Inflammatory macrophage (primary cell): ENCODE measurements at places on chromosomes 1 and 21.

DNA sequence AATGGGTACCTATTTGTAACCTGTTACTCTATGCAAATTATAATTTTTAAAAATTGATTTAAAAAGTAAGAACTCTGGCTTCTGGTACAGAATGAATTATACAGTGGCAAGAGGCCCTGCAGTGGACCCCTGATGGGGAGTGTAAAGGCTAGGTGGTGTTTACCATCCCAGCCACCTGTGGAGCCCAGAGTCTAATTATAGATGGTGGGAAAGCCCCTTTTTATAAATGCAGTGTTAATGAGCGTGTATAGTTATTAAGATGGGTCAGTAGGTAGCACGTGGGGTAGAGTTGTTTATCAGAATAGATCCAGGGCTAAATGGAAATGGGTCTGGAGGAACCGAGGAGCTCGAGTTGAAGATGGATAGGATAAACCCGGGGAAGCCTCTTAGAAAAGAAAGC, 13.9 kb upstream of the PRELP start:
- DNase-seq, result no peak

DNA sequence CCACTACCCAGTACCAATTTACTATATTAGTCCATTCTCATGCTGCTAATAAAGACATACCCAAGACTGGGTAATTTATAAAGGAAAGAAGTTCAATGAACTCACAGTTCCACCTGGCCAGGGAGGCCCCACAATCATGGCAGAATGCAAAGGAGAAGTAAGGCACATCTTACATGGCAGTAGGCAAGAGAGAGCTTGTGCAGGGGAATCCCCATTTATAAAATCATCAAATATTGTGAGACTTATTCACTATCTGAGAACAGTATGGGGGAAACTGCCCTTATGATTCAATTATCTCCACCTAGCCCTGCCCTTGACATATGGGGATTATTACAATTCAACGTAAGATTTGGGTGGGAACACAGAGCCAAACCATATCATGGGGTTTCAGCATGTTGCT, 6.4 kb downstream of the CD58 start:
- DNase-seq, result no peak

DNA sequence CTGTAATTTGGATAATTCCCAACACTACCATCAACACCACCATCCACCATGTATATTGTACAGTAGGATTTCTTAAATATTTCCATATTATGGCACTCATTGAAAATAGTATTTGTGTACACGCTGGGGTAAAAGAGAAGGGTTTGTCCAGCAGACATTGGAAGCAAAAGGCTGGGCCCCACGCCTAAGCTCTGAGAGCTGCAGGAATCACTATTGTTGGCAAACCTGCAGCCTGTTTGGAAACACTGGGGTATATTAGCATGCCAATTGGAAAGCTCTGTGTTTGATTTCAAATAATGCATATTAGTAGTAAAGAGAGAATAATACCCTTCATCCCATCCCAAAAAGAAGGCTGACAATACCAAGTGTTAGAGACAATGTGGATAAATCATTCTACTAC, 81.5 kb upstream of the DPYD start:
- DNase-seq, result no peak

DNA sequence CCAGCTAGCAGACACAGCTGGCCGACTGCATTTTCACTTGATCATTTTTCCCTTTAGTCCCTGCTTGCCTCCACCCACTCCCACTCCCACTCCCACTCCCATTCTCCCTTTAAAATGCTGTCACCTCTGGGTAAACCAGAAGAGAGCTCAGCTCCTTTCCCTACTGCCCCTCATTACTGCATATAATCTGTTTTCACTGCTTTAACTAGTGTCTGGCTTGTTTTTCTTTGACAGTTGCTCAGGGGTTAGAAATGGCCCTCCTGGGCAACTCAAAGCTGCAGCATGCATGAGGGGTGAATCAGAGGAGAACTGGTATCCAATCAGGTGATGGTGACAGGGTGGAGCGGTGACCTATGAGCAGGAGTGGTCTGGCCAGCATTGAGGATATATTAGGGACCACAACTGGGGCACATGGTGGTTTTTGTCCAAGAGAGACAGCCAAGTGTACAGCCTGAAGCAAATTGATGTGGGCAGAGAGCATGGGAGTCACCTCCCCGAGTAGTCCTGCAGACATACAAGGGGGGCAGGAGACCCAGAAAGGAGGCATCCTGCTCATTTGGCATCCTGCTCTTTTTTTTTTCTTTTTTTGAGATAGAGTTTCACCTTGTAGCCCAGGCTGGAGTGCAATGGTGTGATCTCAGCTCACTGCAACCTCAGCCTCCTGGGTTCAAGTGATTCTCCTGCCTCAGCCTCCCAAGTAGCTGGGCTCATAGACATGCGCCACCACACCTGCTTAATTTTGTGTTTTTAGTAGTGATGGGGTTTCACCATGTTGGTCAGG, 42.6 kb upstream of the SRSF10 start:
- no peak for DNase-seq

DNA sequence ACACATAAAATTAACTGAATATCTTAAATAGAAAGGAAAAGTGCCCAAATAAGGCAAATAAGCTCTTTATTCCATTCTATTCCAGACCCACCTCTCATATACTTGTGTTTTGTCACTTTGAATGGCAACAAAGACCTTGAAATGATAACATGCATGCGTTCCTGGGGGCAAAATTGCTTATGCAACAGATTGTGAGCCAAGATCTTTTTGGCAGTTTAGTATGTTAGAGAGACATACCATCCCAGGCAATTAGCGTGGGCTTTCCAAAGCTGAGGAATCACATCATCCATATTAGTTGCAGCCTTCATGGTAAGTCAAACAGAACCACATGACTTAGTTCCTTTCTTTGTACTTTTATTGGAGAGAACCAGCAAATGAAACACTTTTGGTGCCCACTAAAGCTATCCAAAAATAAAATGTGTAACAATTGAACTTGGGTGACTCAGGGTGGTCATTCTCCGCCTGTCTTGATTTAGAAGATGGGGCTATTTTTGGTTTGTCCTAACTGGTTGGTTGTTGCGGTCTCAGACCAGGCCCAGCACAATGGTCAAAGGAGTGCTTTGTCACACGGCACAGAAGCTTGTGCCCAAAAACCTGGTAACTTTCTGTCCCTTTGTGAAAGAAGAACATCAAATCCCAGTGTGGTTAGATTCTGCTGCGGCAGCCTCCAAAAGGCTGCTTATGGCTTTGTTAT, 68.7 kb upstream of the ATF3 start:
- DNase-seq, result peak; percentile 19

DNA sequence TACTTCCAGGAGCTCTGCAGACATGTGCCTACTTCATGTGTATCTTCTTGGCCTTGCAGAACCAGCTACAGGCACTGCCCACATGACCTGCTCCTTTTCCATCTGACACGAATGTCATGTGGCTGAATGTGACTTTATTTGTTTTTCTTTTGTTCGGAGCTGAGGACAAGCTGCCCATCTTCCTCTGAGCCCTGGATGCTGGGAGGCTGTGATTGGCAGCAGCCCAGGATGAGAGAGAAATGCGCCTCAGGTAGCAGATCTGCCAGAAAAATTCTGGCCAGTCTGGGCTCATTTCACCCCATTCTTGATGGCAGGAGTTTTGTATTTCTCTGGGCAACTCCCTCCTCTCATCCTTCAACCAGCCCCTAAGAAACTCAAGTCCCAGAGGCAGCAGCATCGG, 372.0 kb downstream of the RPS6KC1 start:
- DNase-seq, result no peak

GRCh38 chr1:176542352-176542751, 79.4 kb downstream of the PAPPA2 start:
- DNase-seq, result no peak

DNA sequence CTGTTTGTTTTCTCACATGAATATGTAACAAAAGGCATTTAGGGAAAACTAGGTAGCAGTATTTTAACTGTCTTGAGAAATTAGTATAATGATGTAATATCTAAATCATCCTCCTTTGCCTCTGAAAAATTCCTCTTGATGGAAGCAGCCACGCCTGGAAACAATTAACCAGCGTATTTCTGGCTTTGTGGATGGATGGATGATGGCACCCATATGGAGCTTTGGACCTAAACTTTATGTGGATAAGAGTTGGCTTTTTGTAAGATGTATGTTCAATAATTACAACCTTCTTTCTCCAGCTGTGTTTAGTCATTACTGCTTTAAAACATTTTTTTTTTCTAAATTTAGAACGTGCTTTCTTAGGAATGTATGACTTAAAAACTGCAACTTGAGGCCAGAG, 12.7 kb downstream of the CDCA8 start:
- no peak for DNase-seq

DNA sequence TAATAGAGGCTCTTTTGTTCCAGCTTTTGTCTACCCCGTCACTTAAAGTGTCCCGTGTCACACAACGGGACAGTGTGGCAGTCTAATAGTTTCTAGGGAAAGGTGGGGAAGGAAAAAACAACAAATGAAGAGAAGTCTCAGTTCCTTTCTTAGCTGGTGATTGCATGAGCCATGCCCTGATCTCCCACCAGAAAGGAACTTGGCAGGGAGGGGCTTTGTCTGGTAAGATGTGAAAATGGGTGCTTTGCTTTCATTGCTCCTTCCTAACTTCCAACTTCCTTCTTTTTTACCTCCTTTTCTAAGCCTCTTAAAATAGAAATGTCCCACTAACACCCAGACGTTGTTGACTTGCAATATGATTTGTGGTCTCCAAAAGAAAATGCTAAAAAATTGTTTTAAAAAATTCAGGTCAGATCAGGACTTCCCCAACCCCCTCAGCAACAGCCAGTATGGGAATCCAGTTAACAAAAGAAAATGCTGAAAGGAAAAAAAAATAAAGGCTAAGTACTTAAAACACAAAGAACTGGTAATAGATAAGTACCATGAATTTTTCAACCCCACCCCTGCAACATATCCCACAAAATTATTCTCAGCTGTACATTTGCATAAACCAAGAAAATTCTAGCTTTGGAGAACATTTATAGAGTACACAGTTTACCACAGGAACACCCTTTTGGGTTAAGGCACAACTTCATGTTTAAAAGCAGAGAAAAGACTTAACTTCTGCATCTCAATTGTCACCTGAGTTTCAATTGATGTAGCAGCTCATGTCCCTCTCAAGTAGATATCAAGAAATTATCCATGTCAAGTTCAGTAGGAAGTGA, 106.2 kb downstream of the NIBAN1 start:
- DNase-seq, result peak; percentile 45

DNA sequence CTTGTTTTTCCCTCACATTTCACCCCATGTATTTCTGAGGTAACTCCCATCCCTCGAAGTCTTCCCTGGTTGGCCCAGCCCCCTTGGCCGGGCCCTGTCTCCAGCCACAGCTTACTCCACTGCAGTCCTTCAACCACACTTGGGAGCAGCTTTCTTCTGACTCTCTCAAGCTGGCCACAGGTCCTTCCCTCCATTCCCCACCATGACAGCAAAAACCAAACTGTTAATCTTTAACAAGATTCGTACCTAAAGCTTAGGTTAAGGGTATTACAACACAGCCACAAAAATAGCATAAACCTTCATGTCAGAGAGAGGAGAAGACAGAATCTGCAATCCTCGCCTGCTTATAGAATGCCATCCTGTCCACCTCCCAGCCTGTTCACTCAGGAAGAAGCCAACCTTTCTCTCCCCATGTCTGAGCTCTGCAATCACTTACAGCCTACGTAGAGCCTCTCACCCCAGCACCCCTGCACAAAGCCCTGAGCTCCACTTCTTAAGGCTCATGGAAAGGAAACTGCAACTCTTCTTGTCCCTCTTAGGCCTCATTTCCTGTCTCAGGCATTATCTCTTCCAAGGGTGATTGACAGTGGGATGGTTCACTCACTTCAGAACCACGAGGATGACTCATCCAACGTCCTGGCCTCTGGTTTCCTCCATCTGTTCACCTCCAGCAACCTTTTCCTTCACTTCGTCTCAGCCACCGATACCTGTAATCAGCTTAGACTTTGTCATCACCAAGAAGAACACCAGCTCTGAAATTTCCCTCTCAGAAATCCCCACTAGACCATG, 72.8 kb downstream of the CD2 start:
- no peak for DNase-seq

DNA sequence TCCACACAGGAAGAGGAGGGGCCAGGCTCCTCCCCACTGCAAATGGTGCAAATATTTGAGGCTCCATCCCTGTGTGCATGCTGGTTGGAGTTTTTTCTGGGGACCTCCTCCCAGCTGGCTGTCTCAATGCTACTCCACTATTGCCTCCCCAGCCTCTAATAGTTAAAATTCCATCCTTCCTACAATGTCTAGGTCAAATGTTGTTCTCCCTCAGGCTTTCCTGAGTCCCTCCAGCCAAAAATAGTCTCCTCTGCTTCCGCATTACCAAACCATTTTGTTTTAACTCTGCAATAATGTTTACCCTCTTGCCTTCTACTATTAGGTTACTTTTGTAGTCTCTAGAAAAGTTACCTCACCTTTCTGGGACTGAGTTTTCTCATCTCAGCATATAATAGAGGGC, 29.6 kb upstream of the FMO1 start:
- no peak for DNase-seq

DNA sequence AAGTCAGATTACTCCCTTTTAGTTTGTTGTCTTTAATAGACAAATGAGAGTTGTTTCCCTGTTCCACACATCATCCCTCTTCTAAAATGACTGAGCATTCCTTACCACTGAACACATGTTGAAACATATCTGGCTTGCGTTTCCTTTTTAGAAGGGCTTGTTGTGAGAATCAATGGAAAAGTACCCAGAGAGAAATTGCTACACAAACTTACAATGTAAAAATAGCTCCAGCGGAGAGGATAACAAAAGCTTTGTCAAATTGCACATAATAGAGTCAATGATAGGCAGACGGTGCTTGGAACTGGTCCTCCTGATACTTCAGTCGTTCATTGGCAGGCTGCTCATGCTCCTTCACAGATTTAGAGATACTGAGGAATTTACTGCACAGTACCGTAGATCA, 123.9 kb downstream of the CYYR1 start:
- no peak for DNase-seq

DNA sequence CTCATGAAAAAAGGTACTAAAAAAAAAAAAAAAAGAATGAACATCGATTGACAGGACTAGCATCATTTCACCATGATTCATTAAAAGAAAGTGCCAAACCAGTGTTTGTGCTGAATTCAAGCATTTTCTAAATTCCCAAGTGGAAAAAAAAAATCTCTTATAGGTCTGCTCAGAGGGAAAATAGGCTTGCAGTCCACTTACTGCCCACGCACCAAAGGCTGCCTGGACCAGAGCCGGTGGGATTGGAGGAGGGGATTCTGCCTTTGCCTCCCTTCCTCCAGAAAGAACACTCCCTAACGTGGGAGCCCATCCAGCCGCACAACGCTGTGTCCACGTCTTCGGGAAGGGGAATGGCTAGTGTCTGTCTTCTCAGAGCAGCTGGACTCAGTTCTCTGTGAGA, 5.5 kb upstream of the TRAPPC10 start:
- DNase-seq, result no peak

GRCh38 chr1:41518471-41518870, 34.0 kb upstream of the EDN2 start:
- no peak for DNase-seq
